ENCODE measurements at places on chromosomes 13 and 19. TPM values are rescaled to one million over a fixed set of nuclear protein-coding genes. Genes with fewer than 3 reads are reported as not detected.

Gene CLDND2
- 1.2 TPM for total RNA-seq

Gene IFI30
- total RNA-seq = 81.9 TPM

DNA sequence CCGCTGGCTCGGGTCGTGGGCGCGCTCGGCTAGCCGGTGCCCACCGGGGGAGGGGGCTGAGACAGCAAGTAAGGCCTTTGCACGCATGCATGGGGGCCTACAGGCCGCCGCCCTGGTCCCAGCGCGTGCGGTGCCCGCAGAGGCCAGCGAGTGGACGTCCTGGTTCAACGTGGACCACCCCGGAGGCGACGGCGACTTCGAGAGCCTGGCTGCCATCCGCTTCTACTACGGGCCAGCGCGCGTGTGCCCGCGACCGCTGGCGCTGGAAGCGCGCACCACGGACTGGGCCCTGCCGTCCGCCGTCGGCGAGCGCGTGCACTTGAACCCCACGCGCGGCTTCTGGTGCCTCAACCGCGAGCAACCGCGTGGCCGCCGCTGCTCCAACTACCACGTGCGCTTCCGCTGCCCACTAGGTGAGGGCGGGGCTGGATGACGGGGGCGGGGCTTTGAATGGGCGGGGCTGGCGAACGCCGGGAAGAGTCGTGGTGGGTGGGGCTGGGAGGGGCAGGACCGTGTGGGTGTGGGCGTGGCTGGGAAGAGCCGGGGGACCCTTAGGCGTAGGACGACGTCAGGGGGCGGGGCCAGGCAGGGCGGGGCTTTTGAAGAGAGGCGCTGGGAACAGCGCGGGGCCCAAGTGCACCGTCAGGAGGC, 2.1 kb downstream of the CILP2 start:
- DNase-seq = peak; percentile 79

- no peak for DNase-seq
These were observed 13.3 kb downstream of the DACH1 start for GRCh38 chr13:71853725-71854124.

Gene CGB8
- not detected for total RNA-seq

- no peak for DNase-seq
These were observed 277.8 kb downstream of the FOXO1 start for GRCh38 chr13:40388617-40389016.

Gene HPN
- 285 TPM for total RNA-seq

GRCh38 chr13:101707659-101708058, 255.2 kb downstream of the ITGBL1 start:
- DNase-seq = no peak

DNA sequence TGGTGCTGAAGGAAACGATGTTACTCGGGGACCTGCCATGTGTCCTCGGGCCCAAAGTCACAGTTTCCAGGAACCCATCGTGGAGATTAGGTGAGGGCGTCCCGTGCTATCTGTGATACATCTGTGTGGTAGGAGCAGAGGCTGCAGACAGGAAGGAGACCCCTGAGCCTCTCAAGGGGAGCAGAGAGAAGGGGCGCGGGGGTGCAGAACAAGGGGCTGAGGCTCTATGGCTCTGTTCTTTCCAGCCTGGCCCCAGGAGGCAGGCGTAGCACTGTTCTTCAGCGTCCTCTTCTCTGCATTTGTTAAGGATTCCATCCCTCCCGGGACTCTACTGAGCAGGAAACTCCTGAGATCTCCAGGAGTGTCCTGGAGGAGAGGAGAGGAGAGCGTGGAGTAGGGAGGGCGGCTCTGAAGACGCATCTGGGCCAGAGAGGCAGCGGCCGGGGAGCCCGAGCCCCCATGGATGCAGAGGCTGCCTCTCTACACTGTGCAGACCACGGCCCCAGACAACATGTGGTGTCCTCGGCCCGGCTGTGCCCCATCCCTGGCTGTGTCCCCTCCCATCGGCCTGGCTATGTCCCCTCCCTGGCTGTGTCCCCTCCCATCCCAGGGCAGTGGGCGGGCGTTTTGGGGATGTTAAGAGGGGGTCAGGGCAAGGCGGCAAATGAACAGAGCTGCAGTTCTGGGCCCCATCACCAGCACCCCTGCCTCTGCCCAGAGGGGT, 118.0 kb downstream of the ATP11A start:
- no peak for DNase-seq

DNA sequence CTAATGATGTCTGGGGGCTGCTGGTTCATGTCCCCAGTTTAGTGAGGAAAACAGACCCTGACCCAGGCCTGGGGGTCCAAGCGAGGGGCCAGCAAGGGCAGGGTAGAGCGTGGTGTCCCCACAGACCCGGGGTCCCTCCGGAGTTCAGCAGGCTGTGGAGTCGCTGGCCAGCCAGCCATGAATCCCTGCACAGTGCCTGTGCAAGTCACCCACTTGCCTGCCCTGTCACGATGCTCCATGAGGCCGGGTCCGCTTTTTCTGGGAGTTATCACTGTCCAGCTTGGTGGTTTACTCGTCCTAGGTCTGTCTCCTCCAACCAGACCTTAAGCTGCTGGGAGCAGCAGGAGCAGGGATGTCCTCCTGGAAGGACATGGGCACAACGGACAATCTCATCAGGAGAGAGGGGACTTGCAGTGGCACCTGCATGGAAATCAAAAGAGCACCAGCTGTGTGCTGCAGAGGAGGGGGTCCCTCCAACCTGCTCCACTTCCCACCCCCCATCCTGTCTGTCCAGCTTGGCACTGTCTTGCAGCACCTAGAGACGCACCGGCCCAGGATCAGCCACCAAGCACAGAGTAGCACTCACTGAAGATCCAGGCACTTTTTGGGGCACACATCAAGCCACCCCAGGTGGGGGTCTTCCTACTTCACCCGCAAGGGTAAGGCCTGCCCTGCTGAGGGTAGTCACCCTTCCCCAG, 121.8 kb downstream of the URI1 start:
- no peak for DNase-seq

DNA sequence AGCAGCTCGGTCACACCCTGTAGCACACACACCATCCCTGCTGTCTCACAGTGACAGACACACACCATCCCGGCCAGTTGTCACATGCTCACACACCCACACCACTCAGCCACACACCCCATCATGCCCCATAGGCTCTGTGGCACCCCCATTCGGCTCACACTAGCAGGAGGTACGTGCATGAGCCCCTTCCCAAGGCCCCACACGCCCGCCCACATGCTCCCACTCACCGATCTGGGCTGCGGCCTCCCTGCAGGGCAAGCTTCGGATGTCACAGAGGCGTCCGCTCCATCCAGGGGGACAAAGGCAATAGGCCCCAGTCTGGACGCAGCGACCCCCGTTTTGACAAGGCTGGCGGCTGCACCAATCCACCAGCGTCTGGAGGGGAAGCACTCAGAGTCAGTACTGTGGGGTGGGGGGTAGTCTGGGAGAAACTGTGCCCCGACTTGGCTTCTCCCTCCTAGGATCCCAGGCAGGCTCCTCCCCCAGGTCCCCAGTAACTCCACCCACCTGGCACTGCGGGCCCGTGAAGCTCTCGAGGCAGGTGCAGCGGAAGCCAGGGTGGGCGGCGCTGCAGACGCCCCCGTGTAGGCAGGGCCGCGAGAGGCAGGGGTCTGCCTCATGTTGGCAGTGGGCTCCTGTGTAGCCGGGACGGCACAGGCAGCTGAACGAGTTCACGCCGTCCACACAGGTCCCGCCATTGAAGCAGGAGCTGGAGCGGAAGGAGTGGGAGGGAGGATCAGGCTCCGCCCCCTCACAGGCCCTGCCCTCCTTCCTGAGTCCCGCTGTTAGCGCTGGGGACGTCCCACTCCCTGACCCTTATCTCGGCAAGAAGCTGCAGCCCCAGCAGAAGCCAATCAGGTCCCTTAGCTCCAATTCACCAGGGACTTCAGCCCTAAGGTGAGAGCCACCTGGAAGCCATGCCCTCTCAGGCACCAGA, 20.1 kb downstream of the NOTCH3 start:
- DNase-seq = no peak

GRCh38 chr19:14381689-14382474, 638 bp downstream of the ADGRE5 start:
- no peak for DNase-seq

DNA sequence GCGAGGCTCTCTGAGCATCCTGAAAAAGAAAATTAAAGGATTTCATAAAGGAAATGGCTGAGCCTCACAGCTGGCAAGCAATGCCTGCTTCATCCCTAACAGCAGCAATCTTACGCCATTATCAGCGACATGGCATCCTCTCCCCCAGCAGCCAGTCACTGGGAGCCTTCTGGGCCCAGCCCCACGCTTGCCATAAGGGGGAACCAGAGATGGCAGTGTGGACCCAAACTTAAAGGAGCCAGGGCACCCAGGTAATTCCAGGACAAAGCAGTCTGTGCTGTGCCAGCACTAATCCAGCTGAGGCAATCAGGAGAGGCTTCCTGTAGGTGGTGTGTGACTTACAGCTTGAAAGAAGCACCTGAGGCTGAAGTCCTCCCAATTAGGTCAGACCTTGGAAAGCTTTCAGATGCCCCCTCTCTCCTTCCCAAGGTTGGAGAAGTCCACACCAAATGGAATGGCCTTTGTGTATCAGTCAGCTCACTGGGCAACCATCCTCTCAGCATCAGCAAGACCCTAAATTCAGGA, 10.3 kb downstream of the VSTM2B start:
- DNase-seq = no peak

DNA sequence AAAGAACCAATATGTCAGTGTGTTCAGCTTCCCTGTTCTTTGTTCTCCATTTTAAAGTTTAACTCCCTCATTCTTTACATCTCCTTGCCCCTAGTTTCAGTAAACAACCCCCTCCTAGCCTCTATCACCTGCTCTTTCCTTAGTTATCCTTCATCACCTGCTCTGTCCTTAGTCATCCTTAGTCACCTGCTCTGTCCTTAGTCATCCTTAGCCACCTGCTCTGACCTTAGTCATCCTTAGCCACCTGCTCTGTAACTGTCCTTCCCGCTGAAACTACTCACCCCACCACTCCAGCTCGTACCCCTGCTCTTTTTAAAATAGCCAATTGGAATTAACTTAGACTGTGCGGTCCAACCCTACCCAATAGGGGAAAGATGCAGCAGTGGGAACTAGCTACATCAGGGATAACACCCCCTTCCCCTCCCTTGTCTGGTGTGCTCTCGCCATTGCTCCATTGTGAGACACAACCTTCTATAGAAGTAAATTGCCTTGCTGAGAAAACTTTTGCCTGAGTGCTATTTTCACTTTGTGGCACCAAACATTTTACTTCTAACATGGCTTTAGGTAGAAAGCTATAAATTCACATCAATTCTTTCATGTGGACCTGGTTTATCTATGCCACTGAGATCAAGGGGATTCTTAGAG, 16.2 kb downstream of the EDNRB start:
- DNase-seq = no peak

- peak; percentile 84 for DNase-seq
These were observed 7.1 kb upstream of the NFIC start for GRCh38 chr19:3359015-3359918.

GRCh38 chr13:42260903-42261654, 10.9 kb upstream of the AKAP11 start:
- no peak for DNase-seq

- DNase-seq = no peak
These were observed 183.5 kb upstream of the UFM1 start for GRCh38 chr13:38166116-38166515.

Gene PTH2
- not detected for total RNA-seq

GRCh38 chr13:76339649-76340048, 546.6 kb downstream of the KCTD12 start:
- DNase-seq = no peak

DNA sequence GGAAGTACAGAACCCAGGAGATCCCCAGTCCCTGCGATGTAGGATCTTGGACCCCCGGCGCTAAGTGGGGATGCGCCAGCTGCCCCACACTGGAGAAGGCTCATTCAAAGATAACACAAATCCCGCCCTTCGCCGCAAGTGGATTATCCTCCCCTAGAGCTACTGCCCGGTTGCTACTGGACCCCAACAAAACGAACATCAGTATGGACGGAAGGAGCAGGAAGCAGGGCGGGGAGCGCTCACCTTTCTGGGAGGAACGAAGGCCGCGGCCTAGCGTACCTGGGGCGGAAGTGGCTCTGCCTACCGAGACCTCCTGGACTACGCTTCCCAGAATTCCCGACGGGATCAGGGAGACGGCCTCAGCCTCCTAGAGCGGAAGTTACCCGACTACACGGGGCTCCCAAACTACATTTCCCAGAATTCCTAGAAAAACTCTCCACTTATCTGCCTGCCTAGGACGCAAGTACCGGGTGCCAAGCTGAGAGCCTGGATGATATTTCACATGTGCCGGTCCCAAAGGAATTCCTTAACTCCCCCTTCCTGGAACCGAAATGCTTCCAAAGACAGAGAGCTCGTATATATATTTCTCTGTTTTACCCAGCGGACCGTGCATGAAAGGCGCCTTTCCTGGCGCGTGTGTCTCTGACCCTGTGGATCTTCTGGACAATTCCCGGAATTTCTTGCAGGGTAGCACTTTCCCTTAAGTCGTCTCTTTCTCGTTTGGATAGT, at the start of gene ZNF112:
TSS of gene ZNF112 (minus strand) at position 298 of the 729 bp plus-strand sequence. CDS start 16,141 bp downstream, outside the sequence.
- peak; percentile 94 for DNase-seq

DNA sequence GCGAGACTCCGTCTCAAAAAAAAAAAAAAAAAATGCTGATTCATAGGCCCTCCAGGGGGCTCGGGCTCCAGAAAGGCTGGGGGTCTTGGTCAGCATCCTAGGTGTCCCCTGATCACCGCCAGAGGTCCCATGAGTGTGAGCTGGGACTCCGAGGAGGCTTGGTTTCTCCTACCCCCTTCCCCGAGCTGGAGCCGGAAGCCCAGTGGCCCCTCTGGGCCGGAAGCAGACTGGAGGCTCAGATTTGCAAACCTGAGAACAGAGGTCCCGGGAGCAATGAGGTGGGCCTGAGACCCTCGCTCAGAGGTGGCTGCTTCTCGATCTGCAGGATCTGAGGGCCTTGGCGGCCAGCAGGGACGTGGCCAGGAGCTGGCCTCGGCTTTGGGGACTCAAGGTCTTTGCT, 41.5 kb downstream of the EFNA2 start:
- DNase-seq = no peak

DNA sequence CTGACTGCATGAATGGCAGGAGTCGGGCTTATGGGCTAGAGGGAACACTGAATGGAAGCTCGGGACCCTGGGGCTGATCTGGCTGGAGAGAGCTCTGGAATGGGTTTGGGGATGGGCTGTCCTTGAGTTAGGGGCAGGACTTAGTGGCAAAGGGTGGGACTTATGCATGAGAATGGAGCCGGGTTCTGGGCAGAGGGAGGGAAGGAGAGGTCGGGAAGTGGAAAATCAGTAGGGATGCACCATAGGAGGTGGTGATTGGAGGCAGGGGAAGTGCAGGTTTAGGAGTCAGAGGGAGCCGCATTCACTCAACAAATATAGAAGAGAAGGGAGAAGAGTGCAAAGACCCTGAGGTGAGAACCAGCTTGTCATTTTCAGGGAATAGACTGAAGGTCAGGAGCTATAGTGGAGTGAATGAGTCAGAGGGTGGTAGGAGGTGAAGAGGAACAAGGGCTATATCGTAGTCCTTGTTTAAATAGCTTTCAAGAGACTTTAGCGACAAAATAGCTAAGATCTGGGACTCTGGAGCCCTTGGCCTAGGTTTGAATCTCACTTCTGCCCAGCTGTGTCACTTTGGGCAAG, 748 bp downstream of the RAB4B start:
- DNase-seq = no peak

Gene MIDN
- total RNA-seq = 28.8 TPM

Gene ZNF493
- 5.9 TPM for total RNA-seq

GRCh38 chr19:2648528-2648937, 54.0 kb downstream of the GNG7 start:
- peak; percentile 80 for DNase-seq

Gene GSX1
- total RNA-seq = not detected

Data from right lobe of liver (tissue), 6 donors.